ENCODE measurements at places on chromosomes 1 and 21.

GRCh38 chr1:33792216-33792615 lies 71.7 kb upstream of the HMGB4 start:
- no peak for DNase-seq

DNA sequence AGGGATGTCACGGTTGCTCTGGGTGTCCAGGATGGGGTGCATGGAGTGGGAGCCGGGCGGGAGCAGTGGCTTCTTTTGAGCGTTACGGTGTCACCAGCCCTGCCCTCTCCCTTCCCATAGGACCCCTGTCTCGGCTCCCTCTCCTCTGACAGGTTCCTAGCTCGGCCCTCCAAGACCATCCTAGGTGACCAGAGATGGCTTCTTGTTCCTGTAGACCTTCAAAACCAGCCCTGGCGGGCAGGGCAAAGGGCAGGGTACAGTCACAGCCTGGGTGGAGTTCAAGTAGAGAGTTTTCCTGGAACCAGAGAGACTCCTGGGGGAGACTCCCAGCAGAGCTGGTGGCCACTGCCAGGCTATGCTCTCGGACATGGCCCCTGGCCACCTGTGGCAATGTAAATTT lies 345.6 kb upstream of the AJAP1 start:
- DNase-seq: no peak

GRCh38 chr21:34313116-34313515 lies 50.7 kb upstream of the KCNE2 start:
- no peak for DNase-seq

GRCh38 chr1:54053745-54054437 lies 483 bp downstream of the TCEANC2 start:
- peak; percentile 20 for DNase-seq

DNA sequence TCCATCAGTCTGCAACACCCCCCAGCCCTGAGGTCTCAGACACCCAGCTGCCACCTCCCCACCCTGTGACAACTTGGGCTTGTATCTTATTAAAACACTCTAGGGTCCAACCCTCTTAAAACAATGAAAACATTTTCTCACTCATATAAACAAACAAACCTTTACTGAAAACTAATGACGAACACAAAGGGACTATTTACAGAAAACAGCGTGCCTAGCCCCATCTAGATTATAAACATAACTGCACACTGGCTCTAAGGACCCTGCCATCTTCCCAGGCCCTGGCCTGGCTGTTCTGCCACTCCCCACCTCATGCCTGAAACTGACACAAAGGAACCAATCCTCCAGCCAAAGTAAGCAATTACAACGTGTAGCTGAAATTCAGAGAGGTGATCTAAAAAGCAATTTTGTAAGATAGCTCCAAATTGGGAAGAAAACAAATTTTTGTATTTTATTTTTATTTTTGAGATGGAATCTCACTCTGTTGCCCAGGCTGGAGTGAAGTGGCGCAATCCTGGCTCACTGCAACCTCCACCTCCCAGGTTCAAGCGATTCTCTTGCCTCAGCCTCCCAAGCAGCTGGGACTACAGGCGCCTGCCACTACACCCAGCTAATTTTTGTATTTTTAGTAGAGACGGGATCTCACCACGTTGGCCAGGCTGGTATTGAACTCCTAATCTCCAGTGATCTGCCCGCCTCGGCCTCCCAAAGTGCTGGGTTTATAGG lies 40.9 kb downstream of the CAPZB start:
- no peak for DNase-seq

DNA sequence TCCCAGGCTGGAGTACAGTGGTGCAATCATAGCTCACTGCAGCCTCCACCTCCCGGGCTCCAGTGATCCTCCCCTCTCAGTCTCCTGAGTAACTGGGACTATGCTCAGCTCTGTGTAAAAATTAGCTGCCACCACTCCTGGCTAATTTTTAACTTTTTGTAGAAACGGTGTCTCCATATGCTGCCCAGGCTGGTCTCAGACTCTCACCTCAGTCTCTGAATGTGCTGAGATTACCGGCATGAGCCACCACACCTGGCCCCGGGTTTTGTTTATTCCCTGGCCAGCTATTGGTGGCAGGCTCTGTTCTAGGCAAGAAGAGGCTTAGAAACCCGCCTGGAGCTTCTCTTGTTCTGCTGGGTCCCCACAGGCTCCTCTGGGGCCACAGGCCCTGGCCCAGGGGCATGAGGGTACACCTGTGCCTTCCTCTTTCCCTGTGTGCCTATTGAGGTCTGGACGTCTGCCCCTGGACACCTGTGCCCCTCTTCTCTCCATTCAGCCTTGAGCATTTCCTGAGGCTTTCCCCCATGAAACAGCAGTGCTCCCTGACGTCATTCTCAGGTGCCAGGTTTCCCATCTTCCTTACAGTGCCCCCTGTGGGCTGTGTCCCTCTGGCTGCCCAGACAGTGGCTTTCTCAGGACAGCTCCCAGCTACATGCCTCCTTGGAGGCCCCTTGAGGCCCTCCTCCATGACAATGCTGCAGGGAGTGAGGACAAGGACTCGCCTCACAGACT lies 57.5 kb downstream of the PCP4 start:
- DNase-seq: no peak

GRCh38 chr1:40161888-40162397 lies 756 bp downstream of the RLF start:
- peak; percentile 23 for DNase-seq

DNA sequence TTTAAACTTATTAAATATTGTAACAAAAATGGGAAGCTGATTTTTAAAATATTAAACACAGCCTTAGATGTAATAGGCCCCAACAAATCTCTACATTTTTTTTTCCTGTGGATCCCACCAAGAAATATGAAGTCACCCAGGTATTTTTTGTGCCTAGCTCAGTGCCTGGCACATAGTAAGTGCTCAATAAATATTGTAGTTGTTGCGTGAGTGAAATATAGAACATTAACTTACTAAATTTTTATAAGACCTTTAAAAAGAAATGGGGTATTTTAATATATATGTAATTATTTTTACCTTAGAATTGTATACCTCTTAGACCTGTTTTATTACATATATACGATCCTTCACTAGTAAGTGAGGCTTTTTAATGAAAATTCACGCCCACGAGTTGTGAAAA lies 569 bp upstream of the DNAH14 start:
- no peak for DNase-seq

DNA sequence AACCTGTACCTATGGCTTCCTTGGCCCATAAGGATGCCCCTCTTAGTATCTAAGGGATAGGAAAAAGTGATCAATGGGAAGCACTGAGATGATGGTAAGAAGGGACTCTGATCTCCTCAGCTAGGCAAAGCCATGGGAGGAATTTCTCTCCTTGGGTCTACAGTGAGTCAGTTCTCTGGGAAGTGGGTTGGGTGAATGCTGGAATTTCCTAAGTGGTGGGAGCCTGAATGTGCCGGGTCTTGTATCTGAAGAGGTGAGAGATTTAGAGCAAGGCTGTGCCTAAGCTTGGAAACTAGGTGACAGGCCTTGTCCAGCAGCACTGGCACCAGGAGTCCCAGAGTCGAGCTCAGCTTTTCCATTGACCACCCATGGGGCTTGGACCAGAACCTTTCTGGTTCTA lies 96.3 kb upstream of the SLC2A1 start:
- DNase-seq: no peak

DNA sequence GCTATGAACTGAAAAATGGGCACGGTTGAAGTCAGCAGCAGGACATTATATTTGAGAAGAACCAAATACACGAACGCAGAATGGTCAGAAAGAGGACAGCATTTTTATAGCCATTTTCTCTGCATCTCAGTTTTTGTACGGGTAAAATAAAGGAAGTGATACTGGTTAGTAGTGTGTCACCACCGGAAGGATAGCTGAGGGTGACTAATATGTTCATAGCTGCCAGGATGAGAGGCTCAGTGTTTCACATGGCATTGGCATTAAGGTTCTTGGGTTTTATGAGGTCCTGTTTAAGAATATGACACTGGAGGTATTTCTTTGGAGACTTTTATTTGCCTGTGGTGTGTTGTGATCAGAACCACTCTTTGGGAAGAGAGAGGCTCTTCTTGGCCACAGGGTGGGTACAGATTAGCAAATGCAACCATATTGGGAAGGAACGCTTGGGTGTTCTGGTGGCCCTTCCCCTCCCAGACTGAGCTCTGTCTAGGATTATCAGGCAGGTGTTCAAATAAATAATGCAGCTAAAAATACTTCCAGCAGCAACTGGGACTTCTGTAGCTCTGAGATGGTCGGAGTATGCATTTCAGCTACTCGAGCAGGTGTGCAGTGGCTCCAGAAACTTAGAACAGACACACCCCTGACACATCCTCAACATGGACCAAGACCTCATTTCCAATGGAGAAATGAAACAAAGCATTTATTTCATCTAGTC lies 158.2 kb downstream of the PBX1 start:
- DNase-seq: no peak

DNA sequence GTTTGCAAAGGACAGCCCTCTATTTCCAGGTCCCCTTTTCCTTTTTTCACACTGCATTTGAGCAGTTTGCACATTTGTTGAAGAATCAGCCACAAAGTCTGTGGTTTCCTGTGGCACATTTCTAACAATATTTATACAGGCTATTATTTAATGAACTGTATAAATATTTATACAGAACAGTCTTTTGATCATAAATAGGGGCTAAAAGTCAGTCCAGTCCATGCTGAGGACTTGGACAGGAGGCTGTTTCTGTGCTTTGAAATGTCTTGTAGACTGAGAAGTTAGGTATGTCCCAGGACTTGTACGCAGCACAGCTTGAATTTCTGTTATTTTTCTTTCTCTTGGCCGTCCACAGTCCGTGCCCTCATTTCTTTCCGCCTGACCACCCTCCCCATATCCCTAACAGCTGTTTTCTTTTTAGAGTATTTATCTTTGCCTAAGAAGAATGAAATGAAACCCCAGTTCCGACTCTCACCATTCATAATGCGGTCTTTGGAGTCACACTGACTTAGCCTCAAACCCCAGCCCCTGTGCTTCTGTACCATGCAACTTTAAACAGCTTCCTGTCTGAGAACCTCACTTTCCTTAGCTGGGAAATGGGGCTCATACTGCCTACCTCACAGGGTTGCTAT lies 19.7 kb downstream of the FGGY start:
- DNase-seq: peak; percentile 89

GRCh38 chr21:44390886-44391285 lies 37.5 kb downstream of the TRPM2 start:
- no peak for DNase-seq

DNA sequence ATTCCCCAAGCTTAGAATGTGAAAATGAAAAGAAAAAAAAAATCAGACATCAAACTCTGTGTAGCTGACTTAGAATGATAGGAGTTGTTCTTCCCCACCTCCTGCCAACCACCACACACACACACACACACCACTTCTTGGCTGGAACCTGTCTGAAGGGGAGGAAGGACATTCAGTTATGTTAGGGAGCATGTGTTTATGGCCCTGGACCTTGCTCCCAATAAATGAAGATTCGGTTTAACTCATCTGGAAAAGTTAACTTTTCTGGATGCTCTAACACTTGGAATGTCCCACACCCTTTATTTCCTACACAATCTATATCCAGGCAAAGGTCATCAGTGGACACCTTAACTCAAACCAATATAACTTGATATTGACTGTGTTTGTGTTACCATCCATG lies 112.4 kb downstream of the DAB1 start:
- no peak for DNase-seq

DNA sequence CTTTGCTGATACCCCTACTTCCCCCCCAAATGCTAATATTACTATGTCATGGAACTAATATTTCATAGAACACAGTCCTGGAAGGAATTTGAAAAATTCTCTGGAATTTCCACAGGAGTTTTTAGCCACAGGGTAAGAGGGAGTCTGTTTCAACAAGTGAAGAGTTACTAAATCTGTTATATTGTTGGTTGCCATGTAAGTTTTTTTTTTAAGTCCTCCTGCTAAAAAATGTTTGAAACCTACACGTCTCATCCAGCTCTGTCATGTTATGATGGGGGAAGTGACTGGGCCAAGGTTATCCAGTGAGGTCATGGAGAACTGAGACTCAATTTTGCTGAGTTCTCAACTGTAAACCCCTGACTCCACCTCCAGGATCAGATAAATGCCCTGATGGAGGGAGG lies 60.8 kb upstream of the USP24 start:
- DNase-seq: peak; percentile 26

DNA sequence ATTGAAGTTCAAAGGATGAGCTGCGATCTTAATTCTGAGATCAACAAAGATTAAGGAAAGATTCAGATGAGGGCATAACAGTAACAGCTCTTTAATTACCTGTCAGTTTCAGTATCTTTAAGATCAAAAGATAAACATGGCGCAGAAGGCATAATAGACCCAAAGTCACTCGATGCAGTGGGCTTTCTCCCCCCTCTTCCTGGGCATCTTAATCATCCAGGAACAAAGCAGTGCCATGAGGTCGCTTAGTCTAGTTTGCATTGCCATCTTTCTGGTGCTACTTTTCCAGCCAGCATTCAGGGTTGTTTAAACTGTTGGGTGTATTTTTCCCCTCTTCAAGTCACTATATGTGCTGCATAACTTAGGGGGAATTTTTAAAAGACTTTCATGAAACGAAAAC lies 72.3 kb downstream of the HUNK start:
- DNase-seq: no peak

DNA sequence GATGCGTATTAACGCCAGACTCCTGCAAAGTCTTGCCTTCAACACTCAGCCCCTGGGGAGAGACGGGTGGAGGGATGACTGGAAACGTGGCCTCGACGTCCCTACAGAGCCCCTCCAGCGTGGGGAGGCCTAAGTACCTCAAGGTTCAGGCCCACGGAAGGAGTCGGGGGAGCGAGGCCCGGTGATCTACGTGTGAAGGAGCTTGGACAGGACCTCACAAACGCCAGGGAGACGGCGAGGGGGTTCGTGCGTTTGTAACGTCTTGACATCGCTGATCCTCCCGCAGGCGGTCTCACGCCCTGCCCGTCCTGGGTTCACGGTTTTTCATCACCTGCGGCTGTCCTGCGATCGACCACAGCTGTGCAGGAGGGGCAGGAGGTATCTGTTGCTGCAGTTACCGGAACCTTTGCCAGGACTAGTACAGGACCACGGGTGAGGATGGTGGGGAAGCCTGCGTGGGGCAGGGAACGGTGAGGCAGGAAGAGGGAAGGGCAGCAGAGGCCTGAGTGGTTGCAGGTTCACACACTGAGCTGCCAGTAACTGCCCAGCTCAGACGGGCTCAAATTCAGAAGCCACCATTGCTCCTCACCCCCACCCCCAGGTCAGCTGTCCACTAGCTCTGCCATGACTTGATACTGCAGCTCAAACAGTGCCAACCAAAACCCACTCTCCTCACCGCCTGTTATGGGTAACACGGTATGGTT lies 889 bp upstream of the CCNL2 start:
- peak; percentile 46 for DNase-seq

GRCh38 chr1:44405798-44406736 lies 1.0 kb downstream of the RNF220 start:
- DNase-seq: peak; percentile 19

DNA sequence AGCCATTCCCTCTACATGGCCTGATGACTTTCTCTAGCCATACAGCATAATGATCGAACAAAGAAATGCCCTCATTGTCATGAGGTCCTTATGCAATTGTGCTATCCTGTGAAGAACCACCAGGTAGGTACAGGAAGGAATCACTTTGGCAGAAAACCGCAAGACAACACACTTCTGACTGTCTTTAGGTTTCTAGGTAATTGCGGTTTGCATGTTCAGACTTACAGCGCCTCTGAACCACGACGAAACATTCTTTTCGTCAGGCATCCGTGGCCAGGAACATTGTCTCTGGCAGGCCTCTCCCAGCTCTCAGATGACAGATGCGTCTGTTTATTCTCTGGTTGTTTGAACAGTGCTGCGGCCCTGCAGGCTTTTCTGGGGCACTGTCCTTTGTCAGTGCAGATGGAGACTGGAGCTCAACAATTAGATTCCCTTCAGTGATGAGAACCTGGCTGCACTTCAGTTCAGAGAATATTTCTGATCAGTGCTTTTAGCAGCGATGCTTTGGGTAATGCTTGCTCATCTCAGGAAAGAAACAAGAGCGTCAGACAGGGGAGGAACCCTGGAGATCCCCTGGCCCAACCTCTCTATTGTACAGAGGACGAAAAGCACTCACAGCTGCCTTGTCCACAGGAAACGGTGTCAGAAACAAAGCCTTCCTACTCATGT lies 63.4 kb downstream of the B3GALT5 start:
- DNase-seq: peak; percentile 67

All from choroid plexus epithelial cell (primary cell).